ENCODE measurements at places on chromosomes 7 and 10. TPM values are rescaled to one million over a fixed set of nuclear protein-coding genes. Genes with fewer than 3 reads are reported as not detected.

The TMEM236 gene
- total RNA-seq = not detected

The DNAH11 gene
- total RNA-seq = 0.59 TPM

The RAMP3 gene
- total RNA-seq = not detected

The BEND7 gene
- 3.2 TPM for total RNA-seq

The GPR37 gene
- 0.30 TPM for total RNA-seq

The PIP gene
- not detected for total RNA-seq
